Germinal center (tissue), 1 donor: ENCODE measurements at places on chromosomes 12 and 14.

DNA sequence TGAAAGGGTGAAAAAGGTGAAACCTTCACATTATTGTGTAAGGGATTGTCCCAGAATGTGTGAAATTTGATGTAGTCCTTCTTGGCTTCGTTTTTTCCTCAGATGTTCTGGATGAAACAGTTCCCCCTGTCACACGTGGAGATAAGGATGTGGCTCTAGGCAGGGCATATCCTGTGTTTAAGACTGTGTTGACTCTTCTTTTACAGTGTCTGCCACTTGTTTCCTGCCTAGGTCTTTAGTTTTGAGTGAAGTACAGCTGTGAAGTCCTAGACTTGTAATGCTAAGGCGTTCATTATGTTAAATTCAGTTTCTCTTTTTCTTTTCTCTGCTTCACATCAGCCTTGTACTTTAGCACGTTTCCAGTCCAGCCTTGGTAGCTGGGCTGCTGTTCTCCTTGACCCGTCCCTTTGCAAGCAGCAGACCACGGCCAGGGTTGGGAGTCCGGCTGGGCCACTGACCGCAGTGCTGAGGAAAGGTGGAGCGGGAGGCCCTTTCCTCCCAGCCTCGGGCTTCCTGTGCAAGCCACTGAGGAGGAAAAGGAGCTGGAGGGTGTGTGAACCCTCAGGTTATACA is 59.1 kb downstream of the RASSF3 start:
- no peak for DNase-seq

- no peak for DNase-seq
Measured at GRCh38 chr12:1696800-1697199, 5.9 kb downstream of the ADIPOR2 start.

DNA sequence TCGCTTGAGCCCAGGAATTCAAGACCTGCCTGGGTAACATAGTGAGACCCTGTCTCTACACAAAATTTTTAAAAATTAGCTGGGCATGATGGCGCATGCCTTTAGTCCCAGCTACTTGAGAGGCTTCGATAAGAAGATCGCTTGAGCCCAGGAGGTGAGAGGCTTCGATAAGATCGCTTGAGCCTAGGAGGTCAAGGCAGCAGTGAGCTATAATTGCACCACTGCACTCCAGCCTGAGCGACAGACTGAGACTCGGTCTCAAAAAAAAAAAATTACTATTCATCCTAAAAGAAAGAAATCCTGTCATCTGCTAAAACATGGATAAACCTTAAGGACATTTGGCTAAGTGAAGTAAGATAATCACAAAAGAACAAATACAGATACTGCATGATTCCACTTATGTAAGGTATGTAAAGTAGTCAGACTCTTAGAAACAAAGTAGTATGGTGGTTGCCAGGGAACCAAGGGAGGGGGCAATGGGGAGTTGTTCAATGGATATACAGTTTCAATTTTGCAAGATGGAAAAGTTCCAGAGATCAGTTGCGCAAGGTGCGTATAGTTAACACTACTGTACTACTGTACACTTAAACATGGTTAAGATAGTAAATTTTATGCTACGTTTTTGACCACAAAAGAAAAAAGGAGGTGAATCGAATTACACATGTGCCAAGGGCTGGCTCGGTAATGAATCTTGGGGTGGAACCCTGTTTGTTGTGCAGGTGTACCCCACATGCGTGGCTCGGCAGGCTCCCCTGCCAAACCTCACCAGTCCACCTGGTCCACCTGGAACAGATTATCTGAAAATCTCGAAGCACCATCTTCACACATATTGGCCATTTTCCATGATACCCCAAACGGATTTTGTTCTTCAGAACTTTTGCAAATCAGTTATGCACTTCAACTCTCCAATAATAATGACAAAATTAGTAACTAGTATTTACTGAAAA is 18.3 kb upstream of the ATP2A2 start:
- DNase-seq: no peak

DNA sequence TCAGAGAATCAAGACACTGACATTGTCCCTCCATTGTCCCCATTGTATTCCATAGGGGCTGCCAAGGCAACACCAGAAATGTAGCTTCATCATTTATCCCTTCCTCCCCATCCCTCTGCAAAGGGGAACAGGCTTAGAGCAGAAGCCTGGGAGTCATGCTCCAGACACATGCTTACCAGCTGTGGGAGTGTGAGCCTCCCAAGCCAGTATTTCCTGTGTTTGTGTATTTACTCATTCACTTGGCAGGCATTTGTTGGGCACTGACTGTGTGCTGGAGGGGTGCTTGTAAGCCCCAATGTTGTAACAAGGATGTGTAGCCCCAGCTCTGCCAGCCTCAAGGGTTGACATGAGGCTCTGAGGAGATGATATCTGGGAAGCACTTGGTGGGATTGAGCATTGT is 46.0 kb upstream of the TCL1A start:
- no peak for DNase-seq

DNA sequence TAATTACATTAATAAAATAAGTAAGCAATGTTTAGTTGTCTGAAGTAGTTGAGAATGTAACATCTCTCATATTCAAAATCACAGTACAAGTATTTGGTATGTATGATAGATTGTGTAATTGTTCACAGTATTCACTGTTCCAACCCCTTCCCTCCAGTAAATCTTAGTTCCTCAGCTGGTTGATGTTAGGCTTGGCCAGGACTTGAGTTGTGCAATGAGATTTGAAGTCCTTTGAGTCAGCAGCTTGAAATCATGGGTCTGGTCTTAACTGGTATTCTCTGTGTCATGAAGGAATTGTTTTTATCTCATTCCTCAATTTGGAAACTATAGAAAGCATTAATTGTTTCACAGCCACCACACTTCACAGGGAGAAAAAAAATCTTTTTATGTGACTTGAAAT is 477.1 kb downstream of the FSCB start:
- DNase-seq: no peak
